Right lobe of liver (tissue), 6 donors: ENCODE measurements at places on chromosomes 2 and 18.

DNA sequence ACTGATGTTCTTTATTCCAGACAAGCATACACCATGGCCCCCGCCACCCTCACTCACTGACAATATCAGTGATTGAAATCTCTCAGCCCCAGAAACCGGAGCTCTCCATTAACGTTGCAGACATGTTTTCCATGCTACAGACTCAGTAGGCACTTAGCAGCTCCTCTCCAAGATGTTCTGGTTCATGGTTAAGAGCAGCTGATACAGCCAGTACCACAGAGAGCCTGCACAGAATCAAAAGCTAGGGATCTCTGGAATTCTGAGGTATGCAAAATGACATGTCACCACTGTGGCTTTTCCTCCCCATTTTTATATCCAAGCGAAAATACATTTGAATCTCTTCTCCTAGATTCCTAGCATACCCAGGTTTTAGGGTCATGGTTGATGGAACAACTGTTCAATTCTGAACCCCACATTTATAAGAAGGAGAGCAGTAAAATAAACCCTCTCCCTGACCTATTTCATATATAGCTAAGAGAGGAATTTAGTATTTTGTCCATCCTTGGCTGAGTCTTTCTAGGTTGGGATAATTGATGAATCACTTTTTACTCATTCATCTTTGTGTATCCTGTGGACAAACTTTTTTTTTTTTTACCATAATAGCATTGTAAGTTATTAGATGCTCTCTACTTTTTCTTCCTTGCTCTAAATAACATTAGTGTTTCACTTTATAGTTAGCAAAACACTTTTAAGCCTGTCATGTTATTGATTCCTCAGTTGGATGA is 488.4 kb upstream of the PIK3C3 start:
- DNase-seq: no peak

- no peak for DNase-seq
Measured at GRCh38 chr2:66515743-66516142, 80.8 kb downstream of the MEIS1 start.

GRCh38 chr2:177603768-177604167 is 211.2 kb downstream of the AGPS start:
- no peak for DNase-seq

DNA sequence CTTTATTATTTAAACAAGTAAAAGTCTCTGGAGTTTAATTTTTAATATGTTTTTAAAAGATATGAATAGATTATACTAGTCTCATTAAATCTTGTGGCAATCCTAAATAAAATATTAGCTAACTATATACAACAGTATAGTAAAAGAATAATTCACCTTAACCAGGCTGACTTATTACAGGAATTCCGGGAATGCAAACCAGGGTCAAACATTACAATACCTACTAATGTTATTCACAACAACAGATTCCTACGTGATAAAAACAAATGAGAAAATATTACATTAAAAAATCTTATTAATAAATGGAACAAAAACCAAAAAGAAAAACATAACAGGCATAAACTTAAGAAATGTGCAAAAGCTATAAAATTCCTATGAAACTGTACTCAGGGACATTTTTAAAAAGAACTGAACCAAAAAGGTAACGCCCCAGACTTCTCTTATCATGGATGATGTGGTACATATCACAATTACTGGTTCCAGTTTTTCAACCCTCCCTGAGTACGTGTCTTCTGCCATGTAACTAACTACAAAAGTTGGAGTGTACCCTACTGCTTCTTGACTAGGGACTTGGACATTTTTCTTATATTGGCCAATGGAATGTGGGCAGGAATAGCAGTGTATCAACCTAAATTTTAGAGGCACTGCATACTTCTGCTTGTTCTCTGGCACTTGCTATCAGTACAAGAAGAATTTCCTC is 20.2 kb downstream of the TTC21B start:
- DNase-seq: no peak

DNA sequence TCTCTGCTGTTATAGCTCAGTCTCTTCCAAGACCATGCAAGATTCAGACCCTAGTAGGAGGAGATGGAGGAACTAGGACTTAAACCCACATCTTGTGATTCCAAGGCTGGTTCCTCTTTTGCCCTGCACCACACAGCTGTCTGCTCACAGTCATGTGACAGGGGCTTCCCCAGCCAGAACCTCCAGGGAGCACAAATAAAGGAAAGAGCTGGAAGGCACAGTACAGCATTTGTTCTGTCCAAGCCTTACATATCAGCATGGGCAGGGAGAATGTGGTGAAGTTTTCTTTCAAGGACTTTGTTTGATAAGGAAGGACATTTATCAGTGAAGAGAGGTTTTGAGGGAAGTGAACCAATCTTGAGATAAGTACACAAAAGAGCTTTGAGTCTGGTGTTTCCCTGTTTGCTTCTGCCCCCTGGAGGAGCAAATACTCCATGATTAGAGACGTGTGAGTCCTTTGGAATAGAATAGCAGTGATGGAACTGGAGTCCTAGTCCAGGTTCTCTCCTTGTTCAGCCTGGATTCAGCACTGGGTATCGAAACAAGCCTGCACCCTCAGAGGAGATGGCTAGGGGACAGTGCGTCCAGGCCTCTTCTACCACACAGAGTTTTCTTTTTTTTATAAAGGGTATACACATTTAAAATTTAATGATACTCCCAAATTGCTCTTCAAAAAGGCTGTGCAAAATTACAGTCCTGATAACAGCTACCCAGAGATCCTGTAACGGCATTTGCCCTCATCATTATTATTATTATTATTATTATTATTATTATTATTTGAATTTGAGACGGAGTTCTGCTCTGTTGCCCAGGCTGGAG is 24.6 kb upstream of the CASP10 start:
- DNase-seq: peak; percentile 77

DNA sequence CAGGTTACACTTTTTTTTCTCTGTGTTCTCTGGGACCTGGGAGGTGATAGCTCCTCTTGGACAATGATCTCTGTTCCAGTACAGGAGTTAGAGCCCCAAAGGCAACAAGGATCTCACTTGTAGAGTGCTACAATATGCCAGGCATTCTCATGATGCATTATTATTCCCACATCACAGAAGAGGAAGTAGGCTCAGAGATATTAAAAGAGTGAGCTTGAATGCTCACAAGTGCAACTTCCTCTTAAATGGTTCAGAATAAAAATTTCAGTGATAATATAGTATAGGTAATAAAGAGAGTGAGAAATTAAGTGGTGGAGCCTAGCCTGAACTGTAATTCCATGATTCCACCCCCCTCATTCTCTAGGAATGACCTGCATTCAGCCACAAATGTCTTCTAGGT is 21.4 kb downstream of the POLE4 start:
- DNase-seq: no peak

DNA sequence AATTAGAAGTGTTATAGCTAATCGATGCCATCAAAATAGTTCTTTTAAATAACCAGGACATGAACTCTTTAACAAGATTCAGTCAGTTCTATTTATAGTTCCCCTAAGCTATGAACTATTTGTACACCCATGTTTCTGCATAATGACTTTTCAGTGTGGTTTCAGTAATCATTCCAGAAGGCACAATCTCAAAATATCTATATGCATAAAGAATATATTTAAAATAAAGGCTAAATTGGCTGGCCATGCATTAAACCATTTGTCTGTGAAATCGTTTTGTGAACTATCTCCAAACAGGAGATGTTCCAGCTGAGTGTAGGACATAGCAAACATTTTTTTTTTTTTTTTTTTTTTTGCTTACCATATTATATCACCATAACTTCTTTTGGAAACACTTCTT is 719.3 kb downstream of the PLCL1 start:
- DNase-seq: no peak

GRCh38 chr18:23772327-23773024 is 83.2 kb downstream of the LAMA3 start:
- no peak for DNase-seq

DNA sequence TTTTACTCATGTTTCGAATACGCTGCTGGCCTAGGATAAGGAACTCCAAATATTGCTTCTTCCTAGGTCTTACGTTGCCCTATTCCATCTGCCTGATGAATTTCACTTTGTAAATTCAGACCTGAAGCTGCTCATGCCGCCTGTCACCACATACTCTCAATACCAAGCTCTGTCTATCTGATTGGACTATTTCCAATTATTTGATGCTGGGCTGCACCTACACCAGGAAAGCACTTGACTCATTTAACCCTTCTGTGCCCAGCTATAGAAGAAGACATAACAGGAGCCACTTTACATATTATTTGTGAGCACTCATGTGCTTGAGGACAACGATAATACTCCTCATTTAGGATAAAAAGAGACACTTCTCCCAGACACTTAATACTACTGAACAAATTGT is 1293.9 kb upstream of the LRRTM1 start:
- no peak for DNase-seq

DNA sequence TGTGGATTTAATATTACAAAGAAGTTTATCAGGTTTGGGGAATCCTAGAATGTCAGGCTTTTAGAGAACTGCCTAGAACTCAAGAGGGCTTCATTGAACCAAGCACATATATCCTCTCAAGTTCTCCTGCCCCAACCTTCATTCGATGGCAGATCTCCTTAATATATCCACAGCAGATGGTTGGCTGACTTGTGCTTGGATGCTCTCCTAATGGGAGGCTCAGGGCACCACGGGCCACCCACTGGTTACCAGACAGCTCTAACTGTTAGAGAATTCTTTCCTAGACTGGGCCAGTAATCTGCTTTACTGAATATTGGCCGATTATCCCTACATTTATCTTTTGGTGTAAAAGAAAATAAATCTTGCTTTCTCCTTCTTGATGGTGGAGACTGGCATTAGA is 87.2 kb upstream of the ATP8B1 start:
- DNase-seq: no peak

- DNase-seq: no peak
Measured at GRCh38 chr18:25228410-25228809, 123.6 kb downstream of the ZNF521 start.

- DNase-seq: no peak
Measured at GRCh38 chr2:11102956-11103860, 52.1 kb upstream of the SLC66A3 start.

DNA sequence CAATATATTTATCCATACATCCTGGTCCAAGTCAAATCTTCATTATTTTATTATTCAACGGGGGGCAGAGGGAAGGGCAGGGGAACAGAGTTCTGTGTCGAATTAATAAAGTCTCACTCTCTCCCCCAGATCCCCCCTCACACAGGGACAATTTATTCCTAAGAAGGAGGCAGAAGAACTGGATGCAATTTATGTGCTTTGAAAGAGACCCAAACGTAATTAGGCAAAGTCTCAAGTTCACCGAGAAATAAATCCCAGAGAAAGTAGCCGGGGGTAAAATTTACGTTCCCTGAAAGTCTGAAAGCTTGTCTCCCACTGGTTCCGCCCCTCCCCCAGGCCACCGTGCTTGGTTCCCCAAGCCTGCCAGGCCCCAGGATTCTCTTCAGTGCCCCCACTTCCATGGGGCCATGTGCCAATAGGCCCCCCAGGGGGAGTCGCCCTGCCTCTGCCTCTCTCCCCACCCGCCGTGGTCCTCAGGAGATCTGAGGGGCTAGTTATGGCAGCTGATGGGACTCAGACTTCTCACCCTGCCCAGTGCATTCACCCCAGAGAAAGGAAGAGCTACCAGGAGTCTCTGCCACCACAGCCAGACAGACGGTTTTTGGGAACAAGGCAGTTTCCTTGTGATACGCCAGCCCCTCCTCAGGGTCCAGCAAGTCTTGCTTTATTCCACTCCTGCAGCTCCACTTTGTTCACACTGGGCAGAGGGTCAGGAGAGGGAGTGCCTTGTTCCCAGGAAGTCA is 215.5 kb downstream of the CYP26B1 start:
- DNase-seq: no peak

- no peak for DNase-seq
Measured at GRCh38 chr2:97970293-97971060, 25.3 kb downstream of the TMEM131 start.
